RWPE2 (cell line): ENCODE measurements at places on chromosomes 4 and X.

GRCh38 chr4:10490996-10491395 lies 33.8 kb upstream of the ZNF518B start:
- no peaks in the 10 kb centered on the region for H3K4me1 ChIP-seq
- no peaks in the 10 kb centered on the region for H3K36me3 ChIP-seq
- no peak overlapping the region for H3K4me3 ChIP-seq
- H3K27me3 ChIP-seq: no peaks in the 10 kb centered on the region

- no peak overlapping the region for H3K4me3 ChIP-seq
- H3K4me1 ChIP-seq: no peaks in the 10 kb centered on the region
- DNase-seq: no peak
Measured at GRCh38 chr4:139282721-139283075, 2.7 kb upstream of the MGARP start.

- H3K4me1 ChIP-seq: no peaks in the 10 kb centered on the region
- H3K4me3 ChIP-seq: no peak overlapping the region
- no peaks in the 10 kb centered on the region for H3K36me3 ChIP-seq
- no peak overlapping the region for H3K27ac ChIP-seq
- no peaks in the 10 kb centered on the region for H3K27me3 ChIP-seq
- DNase-seq: no peak
Measured at GRCh38 chr4:136246876-136247275, 1285.4 kb downstream of the PCDH18 start.

DNA sequence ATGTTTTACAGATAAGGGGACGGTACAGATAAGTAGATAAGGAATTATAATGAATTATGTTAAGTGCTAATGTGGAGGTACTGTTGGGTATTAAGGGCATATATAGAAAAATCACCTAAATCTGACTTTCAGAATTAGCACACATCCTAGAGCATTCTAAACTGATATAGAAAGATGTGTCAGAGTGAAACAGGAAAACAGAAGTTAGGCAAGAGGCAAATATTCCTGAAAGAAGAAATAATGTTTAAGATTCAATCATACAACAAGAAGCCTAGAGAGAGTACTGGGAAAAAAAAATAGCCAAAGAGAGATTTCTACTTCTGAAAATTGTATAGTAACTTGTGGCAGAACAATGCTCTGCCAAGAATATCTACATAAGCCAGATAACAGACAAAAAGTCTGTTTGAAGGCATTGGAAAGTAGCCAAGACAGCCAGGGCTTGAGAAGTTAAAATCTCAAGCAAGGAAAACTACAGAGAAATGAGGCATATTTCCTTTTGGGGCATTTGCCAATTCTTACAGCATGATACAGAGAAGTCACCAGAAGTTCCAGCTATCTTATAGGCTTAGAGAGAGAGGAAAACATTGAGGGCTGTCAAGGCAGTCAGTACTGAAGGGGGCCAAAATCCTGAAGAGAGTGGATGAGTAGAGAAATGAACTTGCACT lies 646.0 kb downstream of the RPA4 start:
- H3K4me3 ChIP-seq: no peak overlapping the region
- H3K27ac ChIP-seq: no peak overlapping the region
- no peaks in the 10 kb centered on the region for H3K27me3 ChIP-seq
- no peaks in the 10 kb centered on the region for H3K4me1 ChIP-seq

GRCh38 chr4:109972786-109973528 lies 60.3 kb downstream of the EGF start:
- no peaks in the 10 kb centered on the region for H3K27me3 ChIP-seq
- no peak for DNase-seq
- no peak overlapping the region for H3K4me3 ChIP-seq
- no peak overlapping the region for H3K27ac ChIP-seq
- H3K36me3 ChIP-seq: no peaks in the 10 kb centered on the region

- no peaks in the 10 kb centered on the region for H3K36me3 ChIP-seq
- no peak overlapping the region for H3K4me3 ChIP-seq
- no peak overlapping the region for H3K27ac ChIP-seq
- peaks cover 19% of the 10 kb centered on the region for H3K27me3 ChIP-seq
Measured at GRCh38 chr4:8939160-8939839, 67.7 kb upstream of the HMX1 start.
